ENCODE measurements at places on chromosomes 7 and 10.

DNA sequence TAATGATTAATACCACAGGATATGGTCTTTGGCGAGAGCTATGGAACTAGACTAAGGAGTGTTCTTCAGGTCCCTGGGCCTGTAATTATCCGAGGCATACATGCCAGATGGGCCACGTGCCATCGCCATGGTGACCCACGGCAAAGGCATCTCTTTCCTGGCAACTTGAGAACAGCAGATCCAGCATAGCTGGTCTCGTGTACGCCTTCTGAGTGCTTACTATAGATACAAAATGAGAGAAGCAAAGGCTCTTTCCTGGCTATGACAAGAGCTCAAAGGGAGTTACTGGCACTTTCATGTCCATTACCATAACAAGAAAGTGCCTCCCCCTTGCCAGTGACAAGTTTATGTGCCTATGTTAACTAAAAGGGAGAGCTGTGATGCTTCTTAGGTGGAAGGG is 26.0 kb upstream of the GLI3 start:
- no peak for DNase-seq

- no peak for DNase-seq
These were observed 16.6 kb downstream of the LRRTM3 start for GRCh38 chr10:66942407-66942806.

DNA sequence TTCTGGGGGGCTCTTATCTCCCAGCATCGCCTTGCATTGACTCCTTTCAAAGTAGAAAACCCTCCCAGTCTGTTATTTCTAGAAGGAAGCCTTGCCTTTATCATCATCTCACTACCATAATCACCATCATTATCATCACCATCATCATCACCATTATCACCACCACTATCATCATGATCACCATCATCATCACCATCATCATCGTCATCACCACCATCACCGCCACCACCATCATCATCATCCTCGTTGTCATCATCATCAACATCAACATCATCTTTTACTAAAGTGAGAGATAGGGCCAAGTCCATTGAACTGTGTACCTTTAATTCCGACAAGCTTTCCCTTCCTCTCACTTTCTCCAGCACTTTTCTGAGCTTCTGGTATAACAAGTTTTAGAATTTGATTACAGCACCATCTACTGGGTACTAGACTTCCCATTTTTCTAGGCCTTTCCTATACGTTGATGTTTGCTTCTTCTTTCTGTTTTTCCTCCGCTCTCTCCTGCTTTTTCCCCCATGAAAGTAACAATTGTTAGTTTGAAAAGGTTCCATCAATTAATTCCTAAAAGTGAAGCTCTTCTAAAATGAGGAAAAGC is 226.4 kb downstream of the BUB3 start:
- no peak for DNase-seq

DNA sequence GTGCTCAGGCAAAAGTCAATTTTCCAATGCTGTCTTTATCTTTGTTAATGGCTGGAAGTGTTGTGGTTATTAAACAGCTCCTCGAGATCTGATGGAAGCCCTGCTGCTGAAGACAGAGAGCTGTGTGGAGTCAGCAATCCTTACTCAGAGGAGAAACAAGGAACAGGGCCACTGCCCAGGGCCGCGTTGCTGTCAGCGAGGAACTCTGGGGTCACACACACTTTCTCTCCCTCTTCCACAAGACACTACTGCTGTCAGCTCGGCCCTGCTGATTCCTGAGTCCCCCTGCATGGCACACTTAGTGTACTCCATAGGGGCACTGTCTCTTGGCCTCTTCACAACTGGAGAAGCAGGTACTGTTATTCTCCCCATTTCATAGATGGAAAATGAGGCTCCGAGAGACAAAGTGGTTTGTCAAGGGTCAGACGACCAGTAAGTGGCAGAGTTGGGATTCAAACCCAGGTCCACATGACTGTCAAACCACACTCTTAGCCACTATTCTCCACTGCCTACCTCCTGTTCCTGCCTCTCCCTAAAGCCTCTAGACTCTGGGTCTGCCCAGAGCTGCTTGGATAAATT is 29.3 kb upstream of the PDCD4 start:
- no peak for DNase-seq

DNA sequence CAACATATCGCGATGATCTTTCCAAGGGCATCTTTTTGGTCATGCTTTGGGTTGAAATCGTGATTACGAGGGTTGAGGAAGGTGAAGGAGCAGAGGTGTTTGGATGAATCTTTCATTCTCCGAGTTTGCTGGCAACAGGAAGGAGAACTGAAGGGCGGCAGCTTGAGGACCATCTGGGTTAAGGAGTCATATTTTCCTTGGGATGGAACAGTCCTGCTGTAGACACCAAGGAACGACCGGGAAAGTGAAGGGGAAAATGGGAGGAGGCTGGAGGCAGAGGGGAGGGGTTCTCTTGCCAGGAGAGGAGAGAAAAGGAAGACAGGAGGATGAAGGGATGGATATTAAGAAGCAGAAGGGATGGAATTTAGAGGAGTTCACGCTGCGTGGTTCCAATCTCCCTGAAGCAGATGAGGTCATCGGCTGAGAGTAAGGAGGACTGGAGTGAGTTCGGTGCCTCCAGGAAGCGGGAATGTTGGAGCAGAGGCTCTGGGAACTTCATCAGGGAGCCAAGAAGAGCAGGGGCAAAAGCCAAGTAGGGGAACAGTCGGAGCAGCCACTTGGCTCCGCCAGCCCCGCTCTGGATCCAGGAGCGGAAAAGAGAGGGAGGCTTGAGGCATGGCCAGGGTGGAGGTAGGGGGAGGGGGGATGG is 116.6 kb upstream of the GALNT17 start:
- no peak for DNase-seq

GRCh38 chr10:132471484-132471883 is 66.1 kb upstream of the INPP5A start:
- DNase-seq, result no peak

DNA sequence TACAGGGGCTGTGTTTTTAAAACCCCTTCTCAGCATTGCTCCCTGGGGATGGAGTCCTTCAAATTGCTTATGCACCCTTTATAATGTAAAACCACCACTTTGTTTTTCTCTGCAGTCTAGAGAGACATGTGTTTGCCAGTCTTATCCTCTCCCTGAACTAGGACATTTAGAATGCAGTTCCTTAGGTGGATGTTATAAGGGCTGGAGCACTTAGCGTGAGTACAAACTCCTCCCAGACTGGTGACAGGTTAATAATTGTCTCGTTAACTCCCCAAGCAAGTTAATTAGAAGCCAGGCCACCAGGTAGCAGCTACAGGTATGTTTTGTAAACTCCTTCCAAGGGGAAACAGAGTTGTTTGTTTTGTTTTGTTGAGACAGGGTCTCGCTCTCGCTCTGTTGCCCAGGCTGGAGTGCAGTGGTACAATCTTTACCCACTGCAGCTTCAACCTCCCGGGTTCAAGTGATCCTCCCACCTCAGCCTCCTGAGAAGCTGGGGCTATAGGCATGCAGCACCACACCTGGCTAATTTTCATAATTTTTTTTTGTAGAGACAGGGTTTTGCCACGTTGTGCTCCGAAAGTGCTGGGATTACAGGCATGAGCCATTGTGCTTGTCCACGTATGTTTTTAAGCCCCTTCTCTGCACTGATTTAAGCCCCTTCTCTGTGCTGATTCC is 100.2 kb downstream of the FAM107B start:
- DNase-seq, result no peak
